Esophagus squamous epithelium (tissue), 5 donors: ENCODE measurements at places on chromosomes 7 and 10.

DNA sequence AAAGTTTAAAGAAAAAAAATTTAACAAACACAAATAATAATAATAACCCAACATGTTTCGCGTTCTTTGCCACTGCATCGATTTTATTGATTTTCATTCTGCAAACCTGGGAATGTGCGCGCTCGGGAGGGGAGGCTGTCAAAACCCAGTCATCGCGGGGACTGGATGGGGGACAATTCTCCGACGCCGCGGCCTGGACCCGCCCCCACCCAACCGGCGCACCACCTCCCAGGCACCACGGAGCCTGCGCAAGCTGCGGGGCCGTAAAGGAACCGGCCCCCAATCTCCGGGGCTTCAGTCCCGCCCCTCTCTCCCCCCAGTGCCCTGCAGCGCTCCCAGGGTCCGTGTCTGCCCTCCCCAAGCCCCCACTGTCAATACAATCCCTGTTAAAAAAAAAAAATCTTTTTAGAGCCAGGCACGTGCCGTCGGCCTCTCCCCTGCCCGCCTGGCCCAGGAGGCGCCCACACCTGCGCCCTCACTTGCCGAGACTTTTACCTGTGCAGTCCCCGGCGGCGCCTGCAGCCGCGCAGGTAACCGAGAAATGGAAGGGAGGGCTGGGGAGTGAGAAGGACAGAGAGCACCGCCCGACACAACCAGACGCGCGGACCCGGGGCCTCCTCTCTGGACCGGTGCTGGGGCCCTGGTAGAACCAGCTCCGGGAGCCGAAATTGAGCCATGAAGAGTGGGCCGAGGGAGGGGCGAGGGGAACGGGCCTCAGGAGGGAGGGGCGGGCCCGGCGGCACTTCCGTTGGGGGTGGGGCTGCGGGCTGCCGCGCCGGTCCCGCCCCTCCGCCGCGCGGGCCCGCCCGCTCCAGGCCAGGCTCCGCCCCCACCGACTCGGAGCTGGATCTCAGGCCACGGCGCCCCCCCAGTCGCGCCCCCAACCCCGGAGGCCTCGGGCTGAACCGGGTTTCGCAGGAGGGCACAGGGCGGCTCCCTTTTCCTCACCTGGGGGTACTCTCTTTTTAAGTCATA lies 7.6 kb upstream of the ZNF503 start:
- no peak for DNase-seq

GRCh38 chr7:90988996-90989765 lies 275.1 kb upstream of the FZD1 start:
- no peak for DNase-seq

- no peak for DNase-seq
Observed at GRCh38 chr10:114060456-114060855, 16.8 kb downstream of the ADRB1 start.

GRCh38 chr7:101094791-101095375 lies 9.6 kb downstream of the TRIM56 start:
- no peak for DNase-seq

DNA sequence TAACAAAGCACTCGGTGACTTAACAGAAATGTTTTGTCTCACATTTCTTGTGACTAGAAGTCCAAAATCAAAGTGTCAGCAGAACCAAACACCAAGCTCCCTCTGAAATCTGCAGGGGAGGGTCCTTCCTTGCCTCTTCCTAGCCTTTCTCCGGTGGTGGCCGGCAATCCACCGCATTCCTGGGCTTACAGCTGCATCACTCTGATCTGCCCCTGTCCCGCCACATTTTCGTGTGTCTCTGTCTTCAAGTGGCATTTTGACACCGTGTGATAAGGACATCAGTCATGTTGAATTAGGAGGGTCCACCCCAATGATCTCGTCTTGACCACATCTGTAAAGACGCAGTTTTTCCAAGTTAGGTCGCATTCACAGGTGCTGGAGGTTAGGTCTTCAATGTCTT lies 30.5 kb upstream of the TOMM7 start:
- no peak for DNase-seq

- no peak for DNase-seq
Observed at GRCh38 chr7:81447351-81447952, 322.4 kb downstream of the HGF start.

DNA sequence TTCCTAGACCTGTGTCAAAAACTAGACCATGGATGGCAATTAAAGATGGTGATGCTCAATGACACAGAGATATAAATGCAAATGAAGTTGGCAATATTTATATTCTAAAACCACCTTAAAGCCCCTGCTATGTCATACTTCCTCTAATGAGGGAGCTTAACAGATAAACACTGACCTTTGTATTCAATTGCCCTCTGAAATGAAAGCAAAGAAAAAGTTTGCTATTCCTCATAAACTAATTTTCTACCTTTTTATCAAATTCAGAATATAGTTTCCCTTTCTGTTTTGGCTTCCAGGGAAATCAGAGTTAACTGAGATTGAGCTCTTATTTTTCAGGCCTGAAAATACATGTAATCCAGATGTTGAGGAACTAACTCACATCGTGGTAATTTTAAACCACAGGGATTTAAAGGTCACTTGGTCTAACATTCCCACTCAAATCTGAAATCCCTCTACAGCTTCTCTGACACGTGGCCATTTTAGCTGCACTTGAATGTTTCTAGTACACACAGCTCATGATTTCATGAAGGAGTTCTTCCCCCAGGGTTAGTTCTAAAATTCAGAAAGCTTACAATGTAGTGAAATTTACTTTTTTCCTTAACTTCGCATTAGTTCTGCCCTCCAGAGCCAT lies 37.9 kb upstream of the ABCB5 start:
- DNase-seq: no peak

DNA sequence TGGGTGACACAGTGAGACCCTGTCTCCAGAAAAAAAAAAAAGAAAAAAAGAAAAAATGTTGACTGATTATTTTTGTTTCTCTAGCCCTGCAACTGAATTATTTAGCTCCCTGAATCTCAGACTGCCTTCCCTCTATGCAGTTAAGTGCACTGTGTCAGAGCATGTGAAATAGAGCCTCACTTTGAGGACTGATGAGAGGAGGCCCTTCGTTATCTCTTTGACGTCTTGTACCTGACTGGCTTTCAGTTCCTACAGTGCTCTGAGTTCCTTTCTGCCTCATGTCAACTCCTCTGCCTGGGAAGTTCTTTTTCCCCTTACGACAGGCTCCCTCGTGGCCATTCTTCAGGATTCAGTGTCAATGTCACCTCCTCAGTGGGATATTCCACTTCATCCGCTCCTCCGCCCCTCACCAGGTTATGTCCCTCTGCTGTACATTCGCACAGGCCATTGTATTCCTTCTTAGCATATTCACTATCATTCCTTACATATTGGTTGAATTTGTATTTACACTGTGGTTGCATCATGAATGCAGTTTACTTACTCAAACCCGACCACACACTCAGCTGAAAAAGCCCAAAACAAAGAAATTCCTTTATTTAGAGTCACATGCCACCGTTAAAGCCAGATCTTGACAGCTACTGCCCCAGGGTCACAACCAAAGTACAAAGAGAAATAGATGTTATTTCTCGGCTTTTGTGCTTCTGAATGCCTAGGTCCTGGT lies 18.1 kb upstream of the CAMK2G start:
- DNase-seq: no peak

DNA sequence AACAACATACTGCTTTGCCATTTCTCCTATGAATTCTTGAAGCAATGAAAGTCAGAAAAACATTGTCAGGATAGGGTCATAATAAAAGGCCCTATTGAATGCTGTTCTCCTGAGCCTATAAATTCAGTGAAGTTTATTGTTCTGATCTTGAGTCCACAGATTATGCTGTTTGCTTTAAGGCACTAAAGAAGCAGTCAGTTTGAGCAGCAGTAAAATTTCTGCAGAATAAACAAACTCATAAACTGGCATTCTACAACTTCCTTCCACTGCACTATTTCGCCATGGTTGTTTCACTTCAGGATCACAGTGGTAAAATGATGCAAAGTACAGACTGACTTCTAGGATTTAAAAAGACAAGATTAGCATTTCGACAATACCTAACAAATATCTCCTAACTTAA lies 503.2 kb downstream of the SH2D4B start:
- DNase-seq: no peak

- no peak for DNase-seq
Observed at GRCh38 chr10:50375051-50375452, 123.7 kb upstream of the ASAH2 start.

GRCh38 chr7:33421429-33421828 lies 292.1 kb downstream of the BBS9 start:
- DNase-seq: no peak

GRCh38 chr10:107984149-107984548 lies 819.6 kb upstream of the SORCS1 start:
- DNase-seq: no peak

- no peak for DNase-seq
Observed at GRCh38 chr7:44320141-44320540, 5.3 kb downstream of the CAMK2B start.

DNA sequence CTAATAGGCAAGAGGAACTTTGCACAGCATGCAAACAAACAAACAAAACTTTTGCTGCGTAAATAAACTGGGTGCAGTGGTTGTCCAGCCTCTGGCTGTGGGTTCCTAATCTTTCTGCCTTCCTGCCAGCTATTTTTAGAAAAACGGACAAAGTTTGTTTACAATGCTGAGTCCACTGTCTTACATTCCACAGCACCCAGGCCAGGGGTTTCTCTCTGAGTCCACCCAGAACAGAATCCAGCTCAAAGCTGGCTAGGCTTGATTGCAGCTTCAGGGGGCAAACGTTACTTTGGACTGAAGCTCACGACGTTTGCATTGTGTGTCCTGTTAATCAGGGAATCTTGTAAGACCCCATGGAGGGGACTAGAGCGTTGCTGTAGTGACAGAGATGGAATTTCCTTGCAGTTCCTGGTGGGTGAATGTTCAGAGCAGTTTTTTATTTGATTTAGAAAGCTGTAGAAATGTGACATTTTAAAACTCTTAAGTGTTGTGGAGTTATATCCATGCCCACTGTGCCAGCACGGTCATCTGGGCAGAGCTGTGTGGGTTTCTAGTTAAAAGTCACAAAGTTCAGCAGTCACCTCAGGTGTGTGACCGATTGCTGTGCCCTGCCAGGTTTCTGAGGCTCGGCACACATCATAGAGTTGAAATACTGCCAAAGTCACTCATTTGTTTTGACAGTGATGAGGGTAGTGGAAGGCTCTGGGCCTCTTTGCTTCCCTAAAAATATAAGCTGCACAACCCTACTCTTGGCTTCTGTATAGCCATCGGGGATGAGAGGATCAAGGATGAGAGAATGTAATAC lies 247.0 kb downstream of the STK31 start:
- DNase-seq: no peak

GRCh38 chr10:61943674-61944378 lies 42.3 kb downstream of the ARID5B start:
- no peak for DNase-seq

- DNase-seq: no peak
Observed at GRCh38 chr10:20407357-20407756, 489.8 kb downstream of the NEBL start.

GRCh38 chr10:11305825-11306593 lies 288.3 kb downstream of the CELF2 start:
- no peak for DNase-seq

- DNase-seq: no peak
Observed at GRCh38 chr10:16732376-16732775, 84.8 kb downstream of the RSU1 start.
